ENCODE measurements at places on chromosomes 13 and 19. TPM values are rescaled to one million over a fixed set of nuclear protein-coding genes. Genes with fewer than 3 reads are reported as not detected.

Gene FPR2
- total RNA-seq, result not detected

Gene C1QTNF9B
- 0.44 TPM for total RNA-seq

Gene KCNC3
- total RNA-seq, result not detected

Gene CABP5
- total RNA-seq, result not detected

Gene APLP1
- total RNA-seq, result 11.7 TPM
